ENCODE measurements at places on chromosomes 3 and 15.
A peak's percentile ranks its signal among the peaks of the same experiment; 100 is the strongest.

DNA sequence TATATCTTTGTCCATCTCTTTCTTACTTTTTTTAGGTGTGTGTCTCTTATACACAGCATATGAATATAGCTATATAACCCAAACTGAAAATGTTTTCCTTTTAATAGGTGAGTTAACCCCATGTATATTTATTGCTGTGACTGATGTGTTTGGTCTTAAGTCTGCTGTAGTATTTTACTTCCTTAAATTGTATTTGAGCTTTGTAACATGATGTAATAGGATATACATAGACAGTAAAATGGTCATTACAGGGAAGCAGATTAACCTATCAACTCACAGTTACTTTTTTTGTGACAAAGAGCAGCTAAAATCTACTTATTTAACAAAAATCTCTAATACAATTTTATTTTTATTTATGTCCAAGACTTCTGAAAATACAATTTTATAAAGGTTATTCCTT lies 51.8 kb upstream of the CDAN1 start:
- DNase-seq = no peak

DNA sequence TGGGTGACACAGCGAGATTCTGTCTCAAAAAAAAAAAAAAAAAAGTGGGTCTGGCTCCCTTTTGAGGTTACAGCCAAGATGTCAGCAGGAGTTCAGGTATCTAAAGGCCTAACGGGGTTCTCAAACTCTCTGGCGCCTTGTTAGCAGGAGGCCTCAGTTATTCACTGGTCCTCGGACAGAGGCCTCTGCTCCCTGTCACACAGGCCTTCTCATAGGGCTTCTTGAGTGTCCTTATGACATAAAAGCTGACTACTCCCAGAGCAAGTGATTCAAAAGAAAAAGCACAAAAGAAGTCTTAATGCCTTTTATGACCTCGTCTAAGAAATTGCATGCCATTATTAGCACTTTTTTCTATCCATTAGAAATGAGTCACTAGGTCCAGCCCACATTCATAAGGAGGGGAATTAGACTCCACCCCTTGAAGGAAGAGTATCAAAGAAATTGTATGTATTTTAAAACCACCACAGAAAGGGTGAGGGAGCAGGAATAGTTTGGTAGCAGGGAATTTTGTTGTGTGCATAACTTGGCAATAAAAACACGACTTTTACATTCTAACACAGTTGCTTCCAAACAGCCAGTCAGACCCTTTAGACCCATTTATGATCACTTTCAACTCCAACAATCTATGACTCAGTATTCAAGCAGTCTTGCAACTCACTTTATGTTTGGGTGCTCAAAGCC lies 90.3 kb downstream of the MEX3B start:
- DNase-seq = no peak

DNA sequence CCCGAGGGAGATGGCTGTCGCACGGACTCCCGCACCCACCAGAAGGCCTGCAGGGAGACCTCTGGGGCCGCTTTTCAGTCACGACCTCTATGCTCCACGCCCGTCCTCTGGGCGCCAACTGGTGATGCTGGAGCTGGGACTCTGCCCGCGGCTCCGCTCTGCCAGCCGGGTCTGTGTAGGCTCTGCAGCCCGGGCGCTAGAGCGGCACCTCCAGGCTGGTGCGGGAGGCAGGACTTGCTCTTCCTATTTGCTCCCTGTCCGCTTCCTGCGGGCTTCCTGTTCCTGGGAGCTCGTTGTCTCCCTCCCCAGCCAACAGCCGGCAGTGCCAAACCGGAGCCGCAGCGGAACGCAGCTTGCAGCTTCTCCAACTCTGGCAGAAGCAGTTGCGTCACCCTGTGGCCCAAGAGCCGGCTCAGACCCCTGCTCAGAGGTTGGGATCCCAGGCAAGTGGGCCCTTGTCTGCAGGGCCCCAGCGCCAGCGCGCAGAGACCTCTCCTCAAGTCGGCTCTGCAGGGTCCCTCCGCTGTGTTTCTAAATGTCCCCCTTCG lies 285.9 kb downstream of the XXYLT1 start:
- DNase-seq = no peak

- DNase-seq = no peak
These were observed 59.2 kb downstream of the LYZL4 start for GRCh38 chr3:42351207-42351606.

DNA sequence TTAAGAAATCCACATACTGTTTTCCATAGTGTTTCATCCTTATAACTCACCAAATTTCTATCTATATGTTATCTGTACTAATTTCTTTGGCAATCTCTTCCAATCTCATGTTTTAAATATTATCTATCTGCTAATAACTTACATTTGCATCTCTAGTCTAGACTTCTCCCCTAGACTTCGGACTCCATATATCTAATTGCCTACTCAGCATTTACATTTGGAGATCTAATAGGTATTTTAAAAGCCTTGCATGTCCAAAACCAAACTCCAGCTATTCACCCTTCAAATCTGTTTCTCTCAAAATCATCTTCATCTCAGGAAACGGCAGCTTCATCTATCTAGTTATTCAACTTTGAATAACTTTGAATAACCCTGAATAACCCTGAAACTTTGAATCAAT lies 35.3 kb downstream of the ZNF385D start:
- DNase-seq = no peak

- DNase-seq = no peak
These were observed 36.2 kb downstream of the GAP43 start for GRCh38 chr3:115659253-115660220.

DNA sequence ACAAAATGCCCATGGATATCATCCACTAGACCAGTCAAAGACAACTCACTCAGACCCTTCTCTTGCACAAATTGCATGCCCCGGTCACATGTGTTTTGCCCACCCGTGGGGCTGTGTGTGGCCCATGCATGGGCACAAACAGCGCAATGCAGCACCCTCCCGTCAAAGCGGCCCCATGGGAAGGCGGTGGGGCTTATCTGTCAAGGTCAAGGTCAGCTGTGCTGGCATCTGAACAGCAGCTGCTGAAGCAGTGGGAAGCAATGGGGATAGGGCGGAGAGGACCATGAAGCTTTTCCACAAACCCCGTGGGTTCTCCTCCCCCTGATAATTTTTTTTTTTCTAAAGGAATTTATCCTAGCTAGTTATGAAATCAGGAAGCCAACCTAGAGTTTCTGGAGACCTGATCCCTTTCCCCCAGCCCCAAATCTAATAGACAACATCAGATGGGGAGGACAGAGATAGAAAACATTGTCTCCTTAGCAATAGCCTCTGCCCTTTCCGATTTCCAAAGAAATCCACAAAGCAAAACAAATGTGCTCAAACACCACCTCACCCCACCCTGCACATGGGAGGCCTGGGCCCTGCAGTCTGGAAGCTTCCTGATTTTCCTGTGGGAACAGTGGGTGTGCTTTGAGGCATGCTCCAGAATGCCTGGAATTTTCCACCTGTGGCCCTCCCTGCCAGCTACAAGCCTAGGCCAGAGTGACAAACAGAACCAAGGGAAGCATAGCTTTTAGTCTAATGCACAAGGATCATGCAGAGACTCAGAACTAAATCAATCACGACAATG lies 84.4 kb downstream of the BDH1 start:
- DNase-seq = no peak

GRCh38 chr15:73959801-73960200 lies 32.3 kb downstream of the STOML1 start:
- DNase-seq = no peak

DNA sequence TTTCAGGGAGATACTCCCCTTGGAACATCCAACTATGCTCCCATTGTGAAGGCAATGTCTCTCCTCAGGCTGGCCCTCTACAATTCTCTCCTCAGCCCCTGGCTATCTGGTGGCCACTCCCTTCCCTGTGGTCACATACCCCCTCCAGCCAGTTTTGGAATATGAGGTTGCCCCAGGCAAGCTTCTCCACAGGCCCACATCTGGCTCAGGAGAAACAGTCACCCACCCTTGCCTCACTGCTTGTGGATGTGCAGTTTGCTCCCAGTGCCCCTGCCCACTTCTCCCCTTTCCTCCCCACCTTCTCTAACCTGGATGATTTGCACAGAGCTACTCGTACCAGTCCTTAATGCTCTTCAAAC lies 15.7 kb upstream of the TIPARP start:
- no peak for DNase-seq

GRCh38 chr3:46538803-46539442 lies 27.2 kb downstream of the LRRC2 start:
- DNase-seq = peak; percentile 42

DNA sequence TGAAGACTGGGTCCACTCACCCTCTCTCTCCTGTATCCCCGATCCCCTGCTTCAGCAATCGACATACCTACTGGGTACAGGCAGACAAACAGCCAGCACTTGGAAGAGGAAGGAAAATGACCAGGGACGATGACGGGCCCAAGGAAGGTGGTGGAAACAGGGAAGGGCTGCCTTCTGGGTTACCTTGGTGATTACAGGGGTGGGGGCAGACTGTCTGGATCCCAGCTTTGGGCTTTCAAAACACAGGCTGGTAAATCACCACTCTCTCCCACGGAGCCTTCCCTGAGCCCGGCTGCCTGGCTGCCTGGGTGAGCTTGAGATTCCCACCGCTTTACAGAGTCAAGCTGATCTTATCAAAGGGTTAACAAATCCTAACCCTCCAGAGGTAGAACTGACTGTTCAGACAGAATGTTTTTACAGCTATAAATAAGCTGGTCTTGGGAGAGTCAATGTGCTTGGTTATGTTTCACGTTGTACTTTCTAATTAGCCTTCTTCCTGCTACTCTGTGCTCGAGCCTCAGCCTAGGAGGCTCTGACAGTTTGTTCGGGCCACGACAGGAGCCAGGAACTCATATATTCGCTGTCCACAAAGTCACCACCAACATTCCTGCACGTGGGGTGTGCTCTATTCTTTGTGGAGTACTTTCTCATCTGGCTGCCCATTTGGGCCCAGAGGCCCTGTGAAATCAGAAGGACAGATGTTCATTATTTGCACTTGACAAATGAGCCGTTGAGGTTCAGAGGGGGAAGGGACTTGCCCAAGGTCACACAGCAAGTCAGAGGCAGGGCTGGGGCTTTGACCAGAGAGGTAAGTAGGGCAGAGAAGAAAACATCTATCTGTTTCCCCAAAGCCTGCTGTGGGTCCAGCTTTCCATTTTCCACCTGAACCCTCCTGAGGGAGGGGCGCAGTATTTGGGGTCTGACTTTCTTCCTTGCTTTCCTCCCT lies 63.5 kb downstream of the FEM1B start:
- DNase-seq = no peak

DNA sequence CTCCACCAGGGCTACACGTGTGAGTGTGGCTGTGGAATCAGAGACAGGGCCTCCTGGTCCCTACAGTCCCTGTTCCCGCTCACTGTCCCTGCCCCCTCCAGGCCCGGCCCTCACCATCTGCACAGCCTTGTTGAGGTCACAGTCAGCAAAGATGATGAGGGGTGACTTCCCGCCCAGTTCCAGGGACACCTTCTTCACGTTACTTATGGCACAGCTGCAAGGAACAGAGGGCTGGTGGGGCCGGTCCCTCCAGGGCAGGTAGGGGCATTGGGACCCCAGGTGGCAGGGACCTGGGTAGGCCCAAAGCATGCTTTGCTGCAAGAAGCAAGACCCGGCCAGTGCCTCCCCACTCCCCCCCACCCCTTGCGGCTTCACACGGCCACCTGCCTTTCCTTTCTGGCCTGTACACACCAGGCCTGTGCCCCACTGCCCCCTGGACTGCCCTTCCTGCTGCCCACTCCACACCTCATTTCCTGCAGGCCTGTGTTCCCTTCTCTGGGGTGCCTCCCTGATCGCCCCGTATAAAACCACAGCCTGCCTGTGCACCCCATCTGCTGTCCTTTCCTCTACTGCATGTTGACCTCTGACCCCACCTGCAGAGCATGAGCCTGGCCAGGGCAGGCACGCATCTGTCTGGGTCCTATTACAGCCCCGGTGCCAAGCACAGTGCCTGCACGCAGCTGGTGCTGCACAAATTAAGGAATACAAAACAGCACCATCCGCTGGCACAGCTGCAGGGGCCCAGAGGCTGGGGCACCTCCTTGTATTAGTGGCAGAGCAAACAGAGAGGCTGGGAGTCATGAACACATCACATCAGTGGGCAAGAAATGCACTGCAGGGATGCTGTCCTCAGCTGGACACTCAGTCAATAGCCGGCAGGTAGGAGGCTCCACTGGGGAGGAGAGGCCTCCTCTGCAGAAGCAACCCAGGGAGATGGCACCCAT lies 30.8 kb upstream of the SLC41A3 start:
- no peak for DNase-seq

GRCh38 chr15:47374222-47374621 lies 343.1 kb upstream of the SEMA6D start:
- DNase-seq = no peak

GRCh38 chr15:44147636-44148035 lies 47.4 kb downstream of the FRMD5 start:
- no peak for DNase-seq

GRCh38 chr3:157111518-157111917 lies 48.4 kb downstream of the CCNL1 start:
- DNase-seq = no peak

GRCh38 chr15:67955252-67955651 lies 98.9 kb upstream of the PIAS1 start:
- no peak for DNase-seq

GRCh38 chr15:44082558-44083157 lies 112.4 kb downstream of the FRMD5 start:
- DNase-seq = no peak

GRCh38 chr3:53131096-53131495 lies 861 bp upstream of the RFT1 start:
- DNase-seq = no peak

DNA sequence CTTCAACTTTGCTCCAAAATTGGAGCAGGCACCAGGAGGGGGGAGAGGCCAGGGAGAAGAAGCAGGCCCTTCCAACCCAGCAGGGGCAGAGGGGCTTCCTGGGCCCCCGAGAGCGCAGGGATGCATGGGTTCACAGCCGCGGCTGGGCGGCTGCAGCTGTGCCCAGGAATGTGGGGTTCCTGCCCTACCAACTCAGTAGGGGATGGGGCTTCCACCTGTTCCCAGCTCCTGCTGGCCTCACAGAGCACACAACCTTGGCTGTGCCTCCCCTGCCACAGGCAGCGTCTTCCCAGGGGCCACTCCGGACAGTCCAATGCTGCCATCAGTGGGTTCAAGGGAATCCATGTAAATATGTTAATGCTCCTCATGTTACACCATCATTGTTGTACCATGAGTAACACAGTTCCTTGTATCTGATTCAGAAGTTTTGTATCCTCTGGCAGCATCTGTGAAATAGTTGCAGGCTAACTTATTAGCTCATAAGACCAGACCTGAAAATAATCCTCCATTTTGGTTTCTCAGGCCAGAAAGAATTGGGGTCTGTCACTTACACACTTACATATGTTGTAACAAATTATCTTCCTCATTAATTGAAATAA lies 12.1 kb upstream of the SIAH2 start:
- DNase-seq = no peak

DNA sequence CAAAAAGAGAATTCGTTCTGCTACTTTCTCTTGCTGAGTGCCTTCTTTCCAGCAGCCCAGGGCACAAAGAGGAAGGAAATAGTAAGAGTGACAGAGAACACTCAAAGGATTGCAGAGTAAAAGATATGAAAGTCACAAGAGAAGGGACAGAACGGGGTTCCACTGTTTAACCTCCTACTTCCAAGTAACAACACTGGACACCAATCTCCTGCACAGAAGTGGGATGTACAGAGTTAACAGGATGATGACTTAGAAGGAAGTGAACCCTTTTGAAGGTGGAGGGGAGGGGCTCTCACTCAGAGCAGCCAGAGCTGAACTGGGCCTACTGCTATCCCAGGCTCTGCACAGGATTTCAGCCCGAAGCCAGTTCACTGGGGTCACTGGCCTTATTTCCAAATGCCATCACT lies 130.1 kb upstream of the PRICKLE2 start:
- DNase-seq = no peak

Measured in activated CD8-positive, alpha-beta memory T cell treated with anti-CD3 and anti-CD28 coated beads for 48 hours (primary cell).